ENCODE measurements at places on chromosomes 1 and 21.

DNA sequence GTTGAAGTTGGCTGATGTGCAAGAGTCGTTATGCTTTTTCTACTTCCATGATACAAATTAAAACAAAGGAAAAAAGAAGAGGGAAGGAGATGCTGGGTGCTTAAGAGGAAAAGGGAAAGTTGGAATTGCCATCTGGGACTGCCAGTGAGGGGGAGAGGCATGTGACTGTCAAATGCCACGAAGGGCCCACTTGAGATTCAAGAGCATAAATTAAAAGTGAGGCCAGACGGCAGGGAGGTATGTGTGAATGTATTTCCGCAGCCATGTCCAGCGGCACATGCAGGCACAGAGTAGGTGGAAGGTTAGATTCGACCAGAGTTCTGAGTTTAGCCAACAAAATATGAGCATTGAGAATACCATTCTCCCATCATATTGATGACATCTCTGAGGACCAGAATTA, 32.0 kb downstream of the NFASC start:
- no peak for DNase-seq

DNA sequence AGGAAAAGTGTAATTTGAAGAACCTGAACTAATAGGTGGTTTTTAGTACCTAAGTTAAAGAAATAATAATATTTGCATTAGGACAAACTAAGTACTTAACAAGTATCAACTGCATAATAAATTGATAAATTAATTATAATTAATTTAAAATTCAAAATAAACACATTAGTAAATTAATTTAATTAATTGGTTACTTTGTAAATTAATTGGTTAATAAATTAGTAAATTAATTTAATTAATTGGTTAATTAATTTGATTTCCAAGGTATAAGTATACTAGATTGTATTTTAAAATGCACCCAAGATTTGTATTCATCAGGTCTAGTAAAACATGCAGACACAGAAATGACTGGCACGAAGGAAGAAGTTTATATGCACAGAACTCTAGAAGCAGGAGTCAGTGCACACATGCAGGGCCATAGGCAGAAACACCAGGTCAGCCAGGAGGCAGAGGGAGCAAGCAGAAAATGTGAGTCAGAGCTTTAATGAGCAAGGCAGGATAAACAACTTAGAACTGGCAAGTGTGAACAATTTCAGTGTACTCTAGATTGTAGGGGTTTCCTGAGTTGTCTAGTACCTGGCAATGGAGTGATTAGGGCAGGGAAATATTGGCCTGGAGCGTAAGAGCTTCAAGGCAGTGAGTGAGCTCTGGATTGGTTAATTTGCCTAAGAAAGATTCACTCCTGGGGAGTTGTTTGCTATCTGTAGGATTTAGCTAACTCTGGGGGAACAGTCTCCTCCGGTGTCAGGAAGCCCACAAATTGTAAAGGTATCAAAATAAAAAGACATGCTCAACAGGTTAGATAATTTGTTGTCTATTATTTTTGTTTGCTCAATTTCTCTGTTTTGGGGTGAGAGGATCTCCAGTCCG, 665.7 kb downstream of the MRPL39 start:
- DNase-seq: no peak

- DNase-seq: no peak
Observed at GRCh38 chr1:219271818-219272535, 98.3 kb downstream of the LYPLAL1 start.

DNA sequence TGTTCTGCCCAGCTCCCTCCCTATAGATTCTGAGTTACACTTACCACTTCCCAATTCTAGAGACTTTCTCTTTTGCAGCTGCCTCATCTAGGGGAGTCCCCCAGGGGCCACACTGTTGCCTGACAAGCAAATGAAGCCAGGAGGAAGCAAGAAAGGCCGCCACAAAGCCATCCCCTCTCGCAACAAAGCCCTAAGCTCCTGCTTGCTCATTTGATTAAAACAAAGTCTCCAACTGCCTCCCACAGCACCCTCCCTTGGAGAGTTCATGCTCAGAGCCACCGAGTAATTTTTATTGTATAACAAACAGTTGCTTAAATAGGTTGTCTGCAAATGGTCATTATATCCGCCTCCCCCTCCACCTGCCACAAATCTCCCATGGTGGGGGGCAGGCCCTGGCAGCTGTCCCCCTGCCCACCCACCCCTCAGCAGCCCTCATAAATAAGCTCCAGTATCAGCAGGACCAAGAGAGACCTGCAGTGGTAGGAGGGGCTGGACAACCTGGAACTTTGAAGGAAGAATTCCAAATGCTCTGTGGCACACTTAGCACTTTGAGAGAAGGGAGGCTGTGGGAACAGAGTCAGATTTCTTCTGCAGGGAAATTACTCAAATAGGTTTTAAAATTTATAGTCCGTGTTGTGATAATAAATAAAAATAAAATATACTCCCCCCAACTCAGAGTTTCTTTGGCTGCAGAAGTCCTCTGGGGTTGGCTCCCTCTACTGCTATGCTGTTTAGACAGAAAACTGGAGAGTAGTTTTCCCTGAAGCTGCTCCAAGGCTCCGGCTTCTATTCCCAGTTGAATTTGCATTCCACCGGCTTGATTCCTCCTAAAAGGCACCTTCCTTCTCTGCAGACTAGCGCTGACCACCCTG, 237.5 kb downstream of the TTLL7 start:
- DNase-seq: no peak

- no peak for DNase-seq
Observed at GRCh38 chr1:220655509-220655908, 34.7 kb upstream of the C1orf115 start.

DNA sequence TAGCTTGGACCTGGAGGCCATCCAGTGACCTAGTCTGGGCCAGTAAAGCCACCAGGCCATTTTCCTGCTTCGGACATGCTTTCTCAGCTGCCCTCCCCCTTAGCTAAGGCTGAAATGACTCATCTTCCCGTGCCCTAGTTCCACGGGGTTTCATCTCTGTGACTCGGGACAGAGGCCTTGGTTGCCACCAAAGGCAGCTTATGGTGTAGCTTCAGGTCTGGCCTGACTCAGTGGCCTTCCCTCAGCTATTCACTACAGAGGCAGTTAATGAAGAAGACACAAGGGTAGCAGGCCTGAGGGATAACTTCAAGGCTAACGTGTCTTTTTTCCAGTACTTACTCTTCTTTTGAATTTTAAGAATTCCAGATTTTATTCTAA, 82.4 kb downstream of the PBX1 start:
- DNase-seq: no peak

DNA sequence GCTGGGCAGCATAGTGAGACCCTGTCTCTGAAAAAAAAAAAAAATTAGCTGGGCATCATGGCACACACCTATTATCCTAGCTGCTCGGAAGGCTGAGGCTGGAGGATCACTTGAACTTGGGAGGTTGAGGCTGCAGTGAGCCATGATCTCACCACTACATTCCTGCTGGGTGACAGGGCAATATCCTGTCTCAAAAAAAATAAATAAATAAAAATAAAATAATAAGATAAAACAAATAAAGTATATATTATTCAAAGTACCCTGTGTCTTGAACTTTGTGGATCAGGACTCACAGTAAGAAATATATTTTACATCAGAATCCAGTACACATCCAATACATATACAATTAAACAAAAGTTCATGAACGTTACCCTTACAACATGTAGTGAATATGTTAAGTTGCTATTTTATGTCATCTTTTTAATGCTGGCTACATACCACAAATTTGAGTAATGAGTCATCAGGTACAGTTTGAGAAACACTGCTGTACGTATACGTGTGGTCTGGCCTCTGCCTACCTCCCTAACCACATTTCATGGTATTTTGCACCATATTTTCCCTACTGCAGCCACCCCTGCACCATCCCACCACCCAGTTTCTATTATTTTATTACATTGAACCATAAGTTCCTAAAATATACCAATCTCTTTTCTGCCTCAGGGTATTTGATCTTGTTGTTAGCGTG, 4.4 kb downstream of the NME7 start:
- DNase-seq: no peak

Measured in hematopoietic multipotent progenitor cell treated with erythropoietin and hydrocortisone succinate and interleukin-3 and kit ligand, for 17 days (in vitro differentiated cells).